HepG2 (cell line): ENCODE measurements at places on chromosomes 1 and 21. TPM values are rescaled to one million over a fixed set of nuclear protein-coding genes. Genes with fewer than 3 reads are reported as not detected.
A peak's percentile ranks its signal among the peaks of the same experiment; 100 is the strongest.

- peak; percentile 20 for DNase-seq
These were observed 43.4 kb downstream of the RALGPS2 start for GRCh38 chr1:178768423-178768822.

GRCh38 chr1:150259217-150259616 is 1.6 kb downstream of the CA14 start:
- no peak for DNase-seq

DNA sequence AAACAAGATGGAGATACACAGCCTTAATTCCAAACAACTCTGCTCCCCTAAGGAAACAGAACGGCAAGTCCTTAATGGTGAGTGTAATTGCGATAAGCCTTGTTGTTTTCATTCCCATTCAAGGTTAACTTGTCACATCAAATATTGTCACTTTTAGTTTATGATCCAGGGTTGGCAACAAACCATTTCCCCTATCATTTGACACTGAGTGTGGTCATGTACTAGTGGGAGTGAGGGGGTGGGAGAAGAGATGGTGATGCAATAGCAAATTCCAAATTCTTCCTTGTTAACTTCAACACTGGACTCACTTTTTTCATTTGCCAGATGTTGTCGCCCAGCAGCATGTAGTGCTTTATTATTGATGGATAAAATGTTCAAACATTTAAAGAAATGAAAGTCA is 140.4 kb downstream of the ZNF326 start:
- DNase-seq: no peak

- DNase-seq: no peak
These were observed 186.0 kb downstream of the PSMG1 start for GRCh38 chr21:38997051-38997842.

DNA sequence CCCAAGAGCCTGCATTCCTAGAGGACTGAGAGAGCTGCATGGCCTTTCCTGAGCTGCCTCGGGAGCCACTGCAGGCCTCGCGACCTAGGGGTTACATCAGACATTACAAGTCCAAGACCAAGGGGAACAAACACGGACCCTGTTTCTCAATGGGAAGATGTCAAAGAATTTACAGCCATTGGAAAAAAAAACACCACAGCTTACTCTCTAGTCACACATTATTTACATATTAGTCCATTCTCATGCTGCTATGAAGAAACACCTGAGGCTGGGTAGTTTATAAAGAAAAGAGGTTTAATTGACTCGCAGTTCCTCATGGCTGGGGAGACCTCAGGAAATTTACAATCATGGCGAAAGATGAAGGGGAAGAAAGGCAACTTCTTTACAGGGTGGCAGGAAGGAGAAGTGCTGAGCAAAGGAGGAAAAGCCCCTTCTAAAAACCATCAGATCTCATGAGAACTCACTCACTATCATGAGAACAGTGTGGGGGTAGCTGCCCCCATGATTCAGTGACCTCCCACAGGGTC is 8.4 kb upstream of the PRMT2 start:
- DNase-seq: peak; percentile 60

DNA sequence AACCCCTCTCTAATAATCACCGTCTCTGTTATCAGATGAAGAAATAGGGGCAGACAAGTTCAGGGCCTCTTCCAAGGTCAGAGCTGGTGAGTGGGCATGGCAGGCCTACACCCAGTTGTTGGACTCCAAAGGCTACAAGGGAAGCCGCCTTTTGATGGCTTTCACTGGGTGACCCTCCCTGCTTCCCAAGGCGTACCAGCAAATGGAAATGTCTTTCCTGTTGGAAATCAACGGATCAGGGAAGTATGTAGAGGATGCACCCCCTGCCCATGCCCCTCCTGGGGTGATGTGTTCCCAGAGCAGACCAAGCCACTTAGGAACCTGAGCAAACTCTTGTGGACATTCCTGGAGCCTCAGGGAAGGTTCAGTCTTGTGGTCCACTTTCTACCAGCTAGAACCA is 47.4 kb downstream of the LGR6 start:
- DNase-seq: no peak

GRCh38 chr1:99441299-99442095 is 177.2 kb downstream of the PLPPR4 start:
- DNase-seq: no peak

- DNase-seq: no peak
These were observed 21.4 kb downstream of the SETD4 start for GRCh38 chr21:36038701-36039497.

DNA sequence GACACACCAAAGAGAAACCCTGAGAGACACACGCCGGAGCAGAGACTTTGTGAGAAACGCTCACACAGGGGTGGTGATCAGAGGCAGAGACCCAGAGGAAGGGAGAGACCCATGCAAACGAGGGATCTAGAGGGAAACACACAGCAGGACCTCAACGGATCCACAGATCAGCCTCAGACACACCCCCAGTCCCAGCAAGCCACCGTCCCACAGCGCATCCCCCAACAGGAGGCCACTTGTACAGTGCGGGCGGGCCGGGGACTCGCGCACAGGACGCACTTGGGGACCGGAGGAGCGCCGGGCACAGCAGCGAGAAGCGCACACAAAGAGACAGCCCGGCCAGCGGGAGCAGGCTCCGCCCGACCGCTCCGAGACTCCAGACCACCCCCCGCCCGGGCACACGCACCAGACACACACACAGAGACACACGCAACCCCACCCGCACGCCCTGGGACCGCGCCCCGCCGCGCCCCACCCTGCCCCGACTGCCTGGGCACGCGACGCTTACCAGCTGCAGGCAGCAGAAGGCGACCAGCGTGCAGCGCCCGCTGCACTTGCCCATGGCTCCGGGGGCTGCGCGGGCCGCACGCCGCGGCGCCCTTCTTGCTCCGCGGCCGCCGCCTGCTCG is 587 bp downstream of the NKAIN1 start:
- no peak for DNase-seq

DNA sequence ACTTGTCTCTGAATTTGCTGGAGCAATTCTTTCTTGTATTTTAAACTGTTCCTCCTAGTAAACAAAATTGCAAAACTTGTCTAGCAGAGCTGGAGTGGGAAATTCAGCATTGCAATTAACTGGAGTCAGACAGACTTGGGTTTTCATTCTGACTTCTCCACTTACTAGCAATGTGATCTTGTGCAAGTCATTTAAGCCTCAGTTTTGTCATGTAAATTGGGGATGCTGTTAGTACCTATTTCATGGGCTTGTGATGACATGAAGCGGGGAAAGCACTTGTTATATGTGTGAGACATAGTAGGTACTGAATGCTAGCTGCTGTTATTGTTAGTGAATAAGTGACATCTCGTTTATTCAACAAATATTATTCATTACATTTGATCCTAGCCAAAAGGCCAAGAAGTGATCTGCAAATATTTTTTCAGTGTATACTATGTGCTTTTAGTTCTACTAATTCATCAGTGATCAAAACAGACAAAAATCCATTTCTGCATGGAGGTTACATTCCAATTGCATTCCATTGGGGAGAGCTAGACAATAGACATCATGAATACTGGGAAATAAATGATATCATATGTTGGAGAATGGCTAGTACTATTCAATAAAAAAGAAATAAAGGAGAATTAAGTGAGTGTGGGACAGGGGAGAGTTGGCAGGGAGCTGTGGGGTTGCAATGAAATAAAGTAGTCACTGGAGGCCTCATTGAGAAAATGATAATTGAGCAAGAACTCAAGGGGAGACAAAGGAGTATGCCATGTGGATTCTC is 47.1 kb downstream of the CACHD1 start:
- no peak for DNase-seq

DNA sequence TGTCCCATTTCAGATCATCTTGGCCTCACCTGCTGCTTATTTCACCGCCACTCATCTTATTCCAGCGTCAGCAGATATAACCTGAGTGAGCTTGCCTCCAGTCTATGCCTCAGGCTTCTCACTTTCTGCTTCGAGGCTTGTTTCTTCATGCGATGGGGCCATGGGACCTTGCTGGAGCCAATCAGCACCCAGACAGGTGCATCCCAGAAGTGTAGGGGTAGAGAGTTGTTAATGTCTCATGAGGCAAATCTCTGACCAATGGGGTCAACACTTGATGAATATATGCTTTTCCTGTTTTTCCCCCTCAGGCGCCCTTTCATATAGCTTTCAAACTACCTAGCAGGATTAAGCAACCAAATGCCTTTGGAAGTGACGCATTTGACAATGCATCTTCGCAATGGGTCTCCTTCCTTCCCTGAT is 935 bp upstream of the YIPF1 start:
- DNase-seq: no peak

DNA sequence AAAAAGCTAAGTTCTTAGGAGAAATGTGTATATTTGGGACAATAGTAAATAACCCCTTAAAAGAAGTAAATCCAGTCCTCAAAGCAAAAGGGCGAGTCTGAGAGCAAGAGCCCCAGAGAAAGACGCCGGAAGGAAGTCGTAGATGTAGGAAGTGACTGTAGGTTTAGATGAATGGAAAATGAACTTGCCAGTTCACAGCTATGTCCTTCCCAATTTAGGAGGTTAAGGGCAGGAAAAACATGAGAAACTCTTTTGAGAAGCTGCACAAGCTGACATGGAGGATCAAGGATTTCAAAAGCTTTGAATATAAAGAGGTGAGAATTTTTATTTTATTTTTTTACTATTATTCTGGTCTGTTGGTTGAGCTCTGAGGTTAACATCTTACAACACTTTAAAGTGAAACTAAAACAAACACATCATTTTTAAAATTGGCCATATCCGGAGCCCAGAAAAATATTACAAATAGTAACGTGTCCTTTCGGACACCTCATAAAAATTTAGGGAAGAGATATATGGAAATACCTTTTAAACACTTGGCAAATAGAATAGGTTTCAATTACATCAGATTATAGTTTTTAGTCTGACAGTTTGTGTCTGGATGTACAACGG is 1178.6 kb downstream of the MRPL39 start:
- DNase-seq: no peak

- DNase-seq: no peak
These were observed 19.9 kb downstream of the MACF1 start for GRCh38 chr1:39224295-39224829.

DNA sequence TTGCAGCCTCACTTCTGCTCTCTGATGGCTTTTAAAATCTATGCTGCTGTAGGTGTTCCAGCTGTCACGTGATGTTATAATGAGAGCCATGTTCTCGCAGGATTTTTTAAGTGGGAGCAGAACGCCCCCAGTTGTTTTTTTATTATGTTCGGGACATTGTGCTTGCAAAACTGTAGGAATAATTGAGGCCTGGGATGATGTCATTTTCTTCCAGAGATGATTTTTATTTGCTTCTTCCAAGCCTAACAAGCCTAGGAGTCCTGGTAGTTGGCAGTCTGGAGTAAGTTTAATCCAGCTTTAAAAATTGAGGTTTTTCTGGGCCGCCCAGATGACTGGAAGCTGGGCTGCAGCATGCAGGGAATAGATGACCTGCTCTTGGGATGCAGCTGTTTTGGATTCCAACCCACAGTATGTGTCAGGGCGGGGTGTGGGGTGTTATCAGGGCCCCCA is 34.6 kb upstream of the CHIT1 start:
- DNase-seq: no peak

DNA sequence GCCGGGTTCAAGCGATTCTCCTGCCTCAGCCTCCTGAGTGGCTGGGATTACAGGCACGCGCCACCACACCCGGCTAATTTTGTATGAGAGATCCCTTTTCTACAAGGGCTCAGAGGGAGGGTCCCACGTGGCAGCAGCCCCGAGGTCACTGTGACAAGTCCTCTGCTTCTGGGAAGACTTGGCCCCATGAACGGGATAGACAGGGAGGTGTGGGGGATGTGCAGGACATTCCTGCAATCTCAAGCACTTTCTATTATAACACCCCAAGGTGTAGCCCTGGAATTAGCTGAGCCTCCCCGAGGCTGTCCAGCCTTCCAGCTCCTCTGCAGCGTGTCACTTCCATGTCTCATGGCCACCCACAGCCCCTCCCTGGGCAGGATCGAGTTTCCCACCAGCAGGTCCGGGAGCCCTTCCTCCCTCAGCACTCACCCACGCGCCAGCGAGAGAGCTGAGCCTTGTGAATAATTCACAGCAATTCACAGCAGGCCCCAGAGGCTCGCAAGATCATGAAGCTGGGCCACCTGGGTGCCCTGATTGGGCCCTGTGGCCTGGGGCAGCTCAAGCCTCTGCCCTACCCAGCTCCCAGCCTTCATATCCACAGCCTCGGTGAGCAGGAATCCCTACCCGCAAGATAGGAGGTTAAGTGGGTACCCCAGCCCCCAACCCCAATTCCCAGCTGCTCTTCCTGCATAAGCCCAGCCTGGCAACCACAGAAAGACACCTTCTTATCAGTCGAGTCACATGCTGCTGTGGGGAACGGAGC is 22.8 kb upstream of the RNU1-4 start:
- no peak for DNase-seq

DNA sequence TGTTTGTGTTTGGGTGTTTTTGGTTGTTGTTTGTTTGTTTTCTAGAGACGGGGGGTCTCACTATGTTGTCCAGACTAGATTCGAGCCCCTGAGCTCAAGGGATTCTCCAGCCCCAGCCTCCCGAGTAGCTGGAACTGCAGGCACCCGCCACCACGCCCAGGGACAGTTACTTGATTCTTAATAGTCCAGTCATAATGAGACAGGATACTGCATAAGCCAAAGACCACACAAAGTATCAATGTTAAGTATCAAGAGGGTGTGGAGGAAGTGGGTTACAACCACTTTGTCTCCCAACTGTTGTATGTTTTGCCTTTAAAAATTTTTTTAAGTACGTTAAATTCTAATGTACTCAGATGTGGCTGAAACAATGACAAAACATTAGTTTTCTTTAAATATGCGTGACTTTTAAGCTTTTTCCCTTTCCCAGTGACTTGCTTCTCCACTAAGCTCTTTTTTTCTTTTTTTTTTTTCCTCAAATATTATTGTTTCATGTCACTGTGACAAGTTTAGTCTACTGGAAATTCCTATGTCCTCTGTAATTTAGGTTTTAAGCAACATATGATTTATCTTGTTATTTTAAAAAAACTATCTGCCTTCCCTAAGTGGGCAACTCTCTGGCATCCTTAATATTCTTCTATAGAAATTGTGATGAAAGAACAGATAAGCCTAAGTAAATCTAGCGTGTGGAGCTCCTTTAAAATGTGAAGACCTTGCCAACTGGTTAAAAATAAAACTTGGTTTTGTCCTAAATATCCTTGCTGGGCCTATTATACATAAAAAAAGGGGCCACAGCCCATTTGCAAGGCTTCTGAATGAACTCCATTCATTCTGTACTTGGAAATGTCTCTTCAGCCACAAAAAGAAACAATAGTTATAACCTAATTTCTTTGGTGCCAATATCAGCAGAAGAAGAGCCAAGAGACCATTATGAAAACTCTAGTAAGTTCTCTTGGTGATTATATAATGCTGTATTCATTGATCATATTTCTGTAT is 56.2 kb upstream of the DPH5 start:
- DNase-seq: no peak

CFAP45 gene
- not detected in 2 replicates for total RNA-seq

C8B gene
- 3.3 and 8.4 TPM in 2 replicates for total RNA-seq

MYCL gene
- total RNA-seq: 0.31 and 0.42 TPM in 2 replicates

TRNAU1AP gene
- 28.3 and 29.0 TPM in 2 replicates for total RNA-seq

NBPF15 gene
- 13.4 and 15.5 TPM in 2 replicates for total RNA-seq
